HT1080 (cell line): ENCODE measurements at places on chromosomes 12 and 14. TPM values are rescaled to one million over a fixed set of nuclear protein-coding genes. Genes with fewer than 3 reads are reported as not detected.

The POTEM gene
- total RNA-seq, result 0.10 TPM in 1 of 2 replicates, not detected in the other

The BBS10 gene
- 9.4 and 11.5 TPM in 2 replicates for total RNA-seq

The REM2 gene
- total RNA-seq, result not detected in 2 replicates

The TMPRSS12 gene
- total RNA-seq, result not detected in 2 replicates

The KCTD10 gene
- total RNA-seq, result 44.6 and 56.3 TPM in 2 replicates

GRCh38 chr14:26606729-26607312, 9.0 kb upstream of the NOVA1 start:
- no peak for DNase-seq

DNA sequence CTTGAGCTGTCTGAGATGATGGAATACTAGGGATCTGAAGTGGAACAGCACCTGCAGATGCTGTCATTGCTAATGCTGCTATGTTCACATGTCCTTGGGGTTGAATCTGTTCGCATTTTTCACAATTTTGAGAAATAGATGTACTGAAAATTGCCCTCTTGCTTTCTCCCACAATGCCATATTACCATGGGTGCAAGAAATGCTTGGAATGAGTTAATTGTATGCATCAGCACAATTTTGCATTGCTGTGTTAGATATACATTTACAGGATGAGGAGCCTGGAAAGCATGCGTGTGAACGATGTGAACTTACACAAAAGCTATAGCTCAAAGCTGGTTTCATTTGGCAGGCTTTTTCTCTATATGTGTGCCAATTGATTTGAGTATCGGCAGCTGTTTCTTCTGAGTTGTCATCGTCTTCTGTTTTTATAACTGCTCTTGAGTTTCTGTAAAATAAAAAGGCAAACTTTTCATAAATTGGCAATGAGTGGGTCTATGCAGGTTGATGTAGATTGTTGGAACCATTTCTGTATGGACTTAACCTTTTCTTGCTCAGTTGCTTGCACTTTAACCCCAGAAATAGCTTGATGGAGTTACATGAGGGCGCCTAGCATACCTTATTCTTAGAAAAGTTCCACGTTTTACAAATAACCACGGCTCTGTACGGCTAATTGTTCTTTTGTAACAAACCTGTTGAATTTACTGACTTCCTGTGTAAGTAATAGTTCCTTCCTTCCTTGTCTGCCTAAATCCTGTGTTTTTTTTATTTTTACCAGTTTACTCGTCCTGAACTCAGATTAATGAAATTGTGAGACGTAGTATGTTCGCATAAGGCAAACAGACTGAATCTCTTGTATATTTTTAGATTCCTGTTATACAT, 105.9 kb downstream of the FGD4 start:
- DNase-seq, result no peak

- DNase-seq, result no peak
These were observed 68.8 kb upstream of the TRAF3 start for GRCh38 chr14:102708494-102708893.

DNA sequence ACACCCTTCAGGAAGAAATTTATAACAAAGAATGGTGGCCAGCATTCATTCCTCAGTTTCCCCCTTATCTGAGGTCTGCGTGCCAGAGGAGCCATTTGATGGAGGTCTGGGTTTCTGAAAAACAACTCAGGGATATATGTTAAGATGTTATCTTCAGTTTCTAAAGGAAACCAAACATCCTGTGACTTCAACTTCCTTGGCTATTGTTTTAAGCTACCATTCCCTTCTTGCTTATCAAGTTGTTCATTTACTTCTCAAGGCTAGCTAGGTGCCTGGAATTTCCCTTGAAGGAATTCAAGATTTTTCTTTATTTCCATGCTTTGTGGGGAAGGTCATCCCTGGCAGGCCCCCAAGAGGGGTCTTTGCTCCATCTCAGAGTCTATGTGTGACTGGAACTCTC, 27.1 kb upstream of the OXA1L start:
- no peak for DNase-seq

GRCh38 chr12:4477129-4477528, 31.5 kb upstream of the FGF6 start:
- DNase-seq, result no peak

- DNase-seq, result no peak
These were observed 4.0 kb upstream of the C1R start for GRCh38 chr12:7096006-7096932.

GRCh38 chr12:100266835-100267602, at the start of the genes DEPDC4 and SCYL2:
Gene DEPDC4 (minus strand): TSS chr12:100267079. CDS start chr12:100267076, 3 bp downstream.
Gene SCYL2 (plus strand): TSS chr12:100267177. CDS start chr12:100282971, 15,794 bp downstream.
- peak; percentile 94 for DNase-seq

DNA sequence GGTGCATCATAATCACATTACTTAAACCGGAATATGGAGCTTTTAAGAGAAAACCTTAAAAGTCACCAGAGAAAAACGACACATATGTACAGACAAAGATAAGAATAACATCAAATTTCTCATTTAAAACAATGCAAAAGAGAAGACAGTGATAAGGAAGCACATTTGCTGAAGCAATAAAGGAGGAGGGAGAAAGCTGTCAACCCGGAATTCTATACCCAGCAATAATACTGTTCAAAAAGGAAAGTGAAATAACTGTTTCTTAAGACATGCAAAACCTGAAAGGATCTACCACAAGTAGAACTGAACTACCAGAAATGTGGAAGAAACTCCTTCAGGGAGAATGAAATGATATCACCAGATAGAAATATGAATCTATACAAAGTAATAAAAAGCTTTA, 15.4 kb downstream of the SLC6A13 start:
- DNase-seq, result no peak

DNA sequence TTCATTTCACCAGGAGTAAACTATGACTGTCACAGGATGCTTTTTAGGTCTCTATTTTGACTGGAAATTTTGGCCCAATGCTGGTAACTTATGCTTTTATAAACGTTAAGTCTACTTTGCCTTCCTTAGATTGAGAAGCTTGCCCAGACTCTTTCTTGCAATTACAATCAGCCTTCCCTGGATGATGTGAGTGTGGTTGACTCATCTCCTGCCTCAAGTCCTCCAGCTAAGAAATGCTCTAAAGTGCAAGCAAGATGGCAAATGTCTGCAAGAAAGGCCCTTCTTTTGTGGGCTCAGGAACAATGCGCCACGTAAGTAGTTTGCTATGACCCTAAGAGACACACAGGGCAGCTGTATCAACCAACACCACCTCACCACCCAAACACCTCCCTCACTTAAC, 96.9 kb downstream of the SYNE2 start:
- DNase-seq, result no peak

DNA sequence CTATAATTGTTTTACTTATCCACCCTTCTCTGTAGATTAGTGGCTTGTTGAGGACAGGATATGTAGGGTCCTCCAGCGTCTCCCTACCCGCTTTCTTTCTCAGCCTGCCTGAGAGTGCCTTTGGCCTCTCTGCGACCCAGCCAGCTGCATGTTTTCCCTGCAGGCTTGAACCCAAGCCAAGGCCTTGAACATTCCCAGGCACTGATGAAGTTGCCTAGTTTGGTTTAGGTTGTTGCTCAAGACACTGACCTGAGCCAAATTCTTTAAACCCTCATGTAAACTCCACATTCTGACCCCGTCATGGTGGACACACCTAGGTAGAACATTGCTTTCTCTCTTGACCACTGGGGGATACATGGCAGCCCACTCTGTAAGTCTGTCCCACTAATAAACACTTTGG, 33.4 kb upstream of the TXNRD1 start:
- DNase-seq, result peak; percentile 15

DNA sequence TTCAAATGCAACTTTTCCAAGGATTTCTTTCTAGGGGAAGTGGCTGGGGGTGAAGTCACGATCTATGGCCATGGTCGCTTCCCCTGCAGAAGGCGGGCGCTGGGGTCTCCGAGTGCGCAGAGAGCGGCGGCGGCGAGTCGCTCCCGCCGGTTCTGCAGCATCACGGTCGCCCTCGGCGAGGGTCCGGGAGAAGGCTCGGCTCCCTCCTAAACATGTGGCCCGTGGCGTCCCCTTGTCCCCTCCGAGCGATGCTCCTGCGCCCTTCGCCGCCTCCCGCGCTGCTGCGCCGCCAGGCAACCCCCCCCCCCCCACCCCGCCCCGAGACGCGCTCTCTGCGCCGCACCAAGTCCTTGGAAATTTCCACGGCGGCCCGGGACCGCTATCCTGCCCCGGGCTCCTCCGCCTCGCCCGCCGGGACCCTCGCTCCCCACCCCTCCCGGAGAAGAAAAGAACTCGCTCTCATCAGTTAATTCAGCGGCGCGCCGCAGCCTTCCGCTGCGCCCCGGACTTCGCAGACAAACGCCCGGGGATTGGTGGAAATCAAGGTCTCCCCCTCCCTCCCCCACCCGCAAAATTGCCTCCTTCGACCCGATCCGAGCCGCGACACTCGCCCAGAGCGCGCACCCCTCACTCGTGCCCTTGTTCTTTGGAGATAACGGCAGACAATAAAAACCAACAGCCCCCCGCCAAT, at the start of gene ST8SIA1:
Gene ST8SIA1, minus strand, starts transcription at position 298 of the 691 bp plus-strand sequence. CDS start 475 bp downstream, outside the sequence.
- DNase-seq, result peak; percentile 42

DNA sequence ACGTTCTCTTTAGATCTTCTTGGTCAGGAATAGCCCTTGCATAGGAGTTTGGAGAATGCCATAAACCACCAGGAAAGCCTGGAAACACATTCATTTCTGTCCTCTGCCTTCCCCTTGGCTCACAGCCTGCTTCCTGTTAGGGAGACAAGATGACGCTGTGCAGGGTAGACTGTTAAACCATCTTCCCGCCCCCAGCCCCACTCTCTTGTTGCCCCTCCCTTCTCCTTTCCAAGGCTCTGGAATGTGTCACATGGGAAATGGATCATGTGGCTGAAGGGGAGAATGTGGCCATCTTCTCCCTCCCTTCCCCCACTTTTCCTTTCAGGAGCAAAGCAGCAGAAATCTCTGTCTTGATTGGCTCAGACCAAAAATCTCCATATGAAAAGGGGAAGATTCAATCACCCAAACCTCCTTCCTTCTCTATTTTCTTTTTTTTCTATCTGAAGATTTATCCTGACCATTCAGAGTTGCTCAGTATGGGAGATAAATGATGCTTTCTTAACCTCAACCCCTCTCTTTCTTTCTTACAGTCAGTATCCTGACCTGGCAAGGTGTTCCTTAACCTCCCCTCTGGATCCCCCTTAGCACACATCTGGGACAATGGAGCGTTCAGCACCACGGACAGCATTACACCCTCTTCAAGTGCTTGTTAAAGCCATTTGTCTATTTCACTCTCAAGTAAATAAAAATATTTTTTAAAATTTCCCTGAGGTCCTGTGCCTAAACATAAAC, 11.4 kb downstream of the GPR19 start:
- peak; percentile 48 for DNase-seq

DNA sequence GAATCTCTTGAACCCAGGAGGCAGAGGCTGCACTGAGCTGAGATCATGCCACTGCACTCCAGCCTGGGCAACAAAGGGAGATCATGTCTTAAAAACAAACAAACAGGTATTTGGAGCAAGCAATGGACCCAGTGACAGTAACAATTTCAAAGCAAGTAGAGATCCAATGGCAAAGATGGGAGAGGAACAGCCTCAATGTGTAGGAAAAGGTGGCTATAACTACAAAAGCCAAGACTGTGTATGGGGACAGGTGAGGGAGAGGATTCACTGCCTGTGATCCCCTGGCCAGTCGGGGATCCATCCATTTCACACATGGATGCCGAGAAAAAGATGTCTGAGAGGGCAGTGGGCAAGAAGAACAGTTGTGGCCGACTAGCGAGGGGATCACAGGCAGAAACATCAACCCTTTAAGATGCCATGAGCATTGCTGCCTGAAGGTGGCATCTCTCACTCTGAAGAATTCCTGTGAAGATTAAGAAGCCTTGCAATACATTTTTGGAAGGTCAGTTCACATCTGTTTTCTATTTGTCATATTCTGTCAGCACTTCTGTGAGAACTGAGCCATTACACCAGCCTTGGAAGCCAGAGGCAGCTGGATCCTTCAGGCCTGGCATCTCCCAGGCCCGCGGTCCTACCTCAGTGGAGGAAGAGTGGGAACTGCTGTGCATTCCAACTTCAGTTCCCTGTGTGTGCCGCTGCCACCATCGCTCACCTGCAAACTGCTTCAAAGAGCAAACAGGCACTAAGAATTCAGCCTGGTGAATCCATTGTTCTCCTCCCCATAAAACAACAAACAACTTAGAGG, 54.5 kb upstream of the FRS2 start:
- DNase-seq, result peak; percentile 60

DNA sequence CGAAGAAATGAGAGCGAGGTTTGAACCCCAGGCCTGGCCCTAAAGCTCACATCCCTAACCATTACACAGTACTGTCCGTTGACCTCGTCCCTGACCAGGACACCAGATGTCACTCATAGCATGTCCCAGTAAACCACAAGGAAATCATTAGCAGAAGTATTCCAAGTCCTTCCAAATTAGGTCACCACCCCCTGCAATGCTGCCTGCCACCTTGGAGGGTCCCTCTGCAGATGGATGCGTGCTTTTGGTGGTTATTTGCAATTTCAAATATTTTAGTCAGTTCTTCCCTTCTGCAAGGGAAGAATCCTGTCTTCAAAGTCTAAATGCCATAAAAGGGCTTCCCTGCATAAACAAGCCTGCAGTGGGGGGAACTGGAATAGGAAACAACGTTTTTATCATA, 71.3 kb downstream of the CLMN start:
- no peak for DNase-seq
